SK-MEL-5 (cell line): ENCODE measurements at places on chromosomes 2 and 18.

DNA sequence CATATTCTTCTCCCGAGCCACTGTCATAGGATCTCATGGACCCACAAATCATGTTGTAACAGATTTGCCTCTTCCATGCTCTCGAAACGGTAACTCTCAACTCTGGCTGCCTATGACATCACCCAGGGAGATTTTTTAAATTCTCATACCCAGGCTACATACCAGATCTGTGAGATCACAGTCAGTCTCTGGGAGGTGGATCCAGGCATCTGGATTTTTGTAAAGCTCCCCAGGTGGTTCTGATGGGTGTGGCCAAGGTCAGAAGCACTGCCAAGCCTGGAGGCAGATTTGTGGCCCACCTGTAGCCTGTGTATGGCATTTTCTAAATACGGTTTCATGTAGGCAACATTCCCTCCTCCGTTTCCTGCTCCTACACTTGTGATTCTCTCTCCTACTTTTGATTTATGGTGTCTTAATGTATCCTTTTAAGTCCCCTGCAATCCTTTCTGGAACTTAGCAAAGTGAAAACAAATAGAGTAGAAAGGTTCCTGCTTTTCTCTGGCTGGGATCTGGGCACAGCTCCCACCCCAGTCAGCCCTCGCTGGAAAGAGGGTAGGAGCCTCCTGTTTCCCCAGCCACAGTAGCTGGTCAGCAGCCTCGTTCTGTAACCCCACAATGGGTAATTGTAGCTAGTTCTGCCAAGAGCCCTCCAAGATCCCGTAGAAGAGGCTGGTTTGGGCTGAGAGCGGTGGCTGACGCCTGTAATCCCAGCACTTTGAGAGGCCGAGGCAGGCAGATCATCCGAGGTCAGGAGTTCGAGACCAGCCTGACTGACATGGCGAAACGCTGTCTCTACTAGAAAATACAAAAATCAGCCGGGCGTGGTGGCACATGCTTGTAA, 96.2 kb downstream of the KLHL29 start:
- no peak for DNase-seq

- no peak for DNase-seq
These were observed 59.2 kb upstream of the PPP1CB start for GRCh38 chr2:28692411-28692810.

GRCh38 chr2:178275600-178275999, 81.3 kb downstream of the OSBPL6 start:
- DNase-seq = no peak

DNA sequence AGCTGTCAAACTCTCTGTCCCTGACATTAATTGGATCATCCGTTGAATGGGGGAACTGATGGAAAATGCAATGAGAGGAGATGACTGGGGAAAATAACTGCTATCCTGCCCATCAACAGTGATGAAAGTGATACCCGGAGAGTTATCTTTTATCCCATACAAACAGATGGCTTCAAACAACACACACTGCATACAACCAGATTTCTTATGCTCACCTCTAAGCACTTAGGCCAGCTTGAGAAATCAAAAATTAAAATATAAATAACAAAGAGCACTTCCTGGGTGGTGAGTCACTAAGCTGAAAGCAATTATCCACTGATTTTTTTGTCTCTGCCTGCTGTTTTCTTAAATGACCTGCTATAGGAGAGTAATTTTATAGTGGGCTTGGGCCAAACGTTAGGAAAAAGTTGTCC, 237.6 kb upstream of the RGPD4 start:
- no peak for DNase-seq

GRCh38 chr18:43531438-43531837, 254.1 kb upstream of the SYT4 start:
- no peak for DNase-seq

DNA sequence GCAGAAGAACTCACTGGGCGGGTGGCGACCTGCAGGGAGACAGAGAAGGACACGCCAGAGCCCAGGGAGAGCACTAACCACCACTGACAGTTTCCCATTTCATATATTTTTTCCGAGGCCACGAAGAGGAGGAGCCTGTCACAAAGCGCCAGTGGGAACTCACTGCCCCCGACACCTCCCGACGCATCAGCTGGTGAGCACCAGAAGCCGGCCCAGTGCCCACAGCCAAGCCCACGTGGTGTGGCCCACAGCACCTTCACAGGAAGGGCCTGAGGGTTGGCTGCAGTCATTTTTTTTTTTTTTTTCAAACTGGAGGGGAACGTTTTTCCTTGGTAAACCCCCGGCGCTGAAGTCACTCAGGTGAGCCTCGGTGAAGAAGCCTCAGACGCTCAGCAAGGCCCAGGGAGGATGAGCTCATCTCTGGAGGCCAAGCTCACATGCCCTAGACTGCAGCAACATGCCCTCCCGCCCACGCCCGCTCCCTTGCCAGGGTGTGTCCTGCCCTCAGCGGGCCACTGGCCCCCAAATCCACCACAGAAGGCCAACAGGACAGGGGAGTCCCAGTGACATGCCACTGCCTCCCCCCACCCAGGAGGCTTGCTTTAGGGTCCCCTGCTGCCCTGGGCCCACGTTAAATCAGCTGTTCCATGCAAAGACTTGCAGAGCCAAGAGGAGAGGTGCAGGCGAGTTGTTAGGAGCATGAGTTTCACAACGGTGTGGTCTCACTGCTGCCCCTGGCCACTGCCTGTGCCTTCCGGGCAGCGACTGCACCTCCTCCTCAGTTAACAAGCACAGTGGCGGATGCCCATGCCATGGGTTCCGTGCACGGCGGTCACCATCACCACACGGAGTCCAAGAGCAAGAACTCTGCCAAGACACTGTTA, 68.1 kb downstream of the PARD6G start:
- no peak for DNase-seq

DNA sequence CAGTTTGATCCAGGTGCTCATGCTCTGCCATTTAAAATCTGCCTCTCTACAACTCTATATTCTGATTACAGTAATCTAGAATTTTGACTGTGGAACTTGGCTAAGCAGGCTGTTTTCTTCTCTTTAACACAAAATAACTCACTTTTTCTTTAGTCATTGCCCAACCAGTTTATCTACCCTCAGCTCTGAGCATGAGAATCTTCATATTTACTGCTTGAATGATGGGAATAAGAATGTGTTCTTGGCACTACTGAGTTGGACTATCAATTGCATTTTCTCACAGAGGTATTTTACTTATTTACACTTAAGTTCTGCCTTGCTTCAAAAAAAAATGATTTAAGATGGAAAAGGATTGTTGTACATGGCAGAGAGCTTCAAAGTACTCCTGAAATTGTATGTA, 301.1 kb downstream of the CCDC85A start:
- DNase-seq = no peak

GRCh38 chr2:32894119-32894728, 52.5 kb upstream of the LTBP1 start:
- DNase-seq = no peak

DNA sequence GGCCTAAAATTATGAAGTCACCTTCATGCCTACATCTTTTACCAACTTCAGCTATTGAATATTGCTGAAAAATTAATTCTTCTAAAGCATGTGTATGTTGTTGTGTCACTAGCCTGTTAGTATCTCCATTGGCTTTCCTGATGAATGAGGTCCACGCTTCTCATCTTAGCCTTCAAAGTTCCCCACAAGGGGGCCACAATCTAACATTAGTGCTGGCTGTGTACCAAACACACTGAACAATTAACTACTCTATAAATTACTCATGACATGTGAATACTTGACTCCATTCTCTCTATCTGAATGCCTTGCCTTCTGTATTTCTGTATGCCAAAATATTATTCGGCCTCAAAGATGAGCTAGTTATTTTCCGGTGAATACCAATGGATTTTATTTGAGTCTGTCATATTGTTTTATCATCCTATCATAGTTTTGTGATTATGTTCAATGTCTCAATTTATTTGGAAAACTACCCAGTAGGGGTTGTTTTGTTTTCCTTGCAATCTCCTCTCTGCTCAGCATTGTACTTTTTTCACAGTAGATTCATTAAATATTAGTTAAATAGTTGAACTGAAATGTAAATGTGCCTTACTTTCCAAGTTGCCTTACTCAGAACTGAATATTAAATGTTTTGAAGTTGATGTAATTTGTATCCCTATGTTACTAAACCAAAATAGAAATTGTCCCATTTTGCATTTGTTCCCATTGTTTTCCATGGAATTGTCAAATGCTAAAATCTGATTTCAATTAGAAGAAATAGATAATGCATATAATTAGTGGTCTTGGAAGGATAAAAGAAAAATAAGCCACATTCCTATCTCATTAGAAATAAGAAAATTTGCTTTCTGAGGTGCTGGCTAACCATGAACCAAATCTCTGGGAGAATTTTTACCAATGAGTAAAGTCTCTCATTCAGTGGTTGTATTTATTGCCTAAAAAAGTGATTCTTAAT, 208.4 kb upstream of the COL3A1 start:
- peak; percentile 70 for DNase-seq

DNA sequence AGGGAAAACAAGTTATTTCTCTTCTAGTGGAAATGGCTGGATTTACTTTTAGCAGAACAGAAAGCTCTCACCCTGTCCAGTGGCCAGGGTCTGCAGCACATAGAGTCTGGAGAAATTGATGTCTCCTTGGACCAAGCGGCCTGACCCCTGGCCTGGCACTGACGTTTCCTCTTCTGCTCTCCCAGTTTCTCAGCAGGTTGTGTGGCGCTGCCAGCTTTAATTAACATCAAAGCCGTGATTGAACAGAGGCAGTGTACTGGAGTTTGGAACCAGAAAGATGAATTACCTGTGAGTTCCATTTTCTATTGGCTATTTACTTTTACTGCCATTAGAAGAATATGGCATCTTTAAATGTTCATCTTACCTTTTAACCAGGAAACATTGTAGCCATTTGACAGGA, 20.9 kb downstream of the CD8A start:
- DNase-seq = no peak

DNA sequence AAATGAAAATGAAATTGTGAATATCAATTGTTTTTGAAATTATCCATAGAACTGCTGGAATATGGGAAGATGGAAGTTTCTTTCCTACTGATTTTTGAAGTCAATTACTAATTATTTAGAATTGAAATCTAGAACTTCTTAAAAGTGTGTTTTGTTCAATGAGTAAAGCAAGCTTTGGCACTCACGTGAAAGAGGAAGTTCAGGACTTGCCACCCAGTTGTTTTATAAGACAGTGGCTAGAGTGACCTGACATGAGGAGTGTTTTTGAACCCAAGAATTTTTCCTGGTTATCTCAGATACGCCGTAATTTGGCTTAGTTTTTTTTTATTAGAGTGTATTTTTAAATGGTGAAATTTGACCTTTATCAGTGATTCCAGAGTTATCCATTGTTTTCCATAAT, 3.5 kb downstream of the MXD1 start:
- DNase-seq = no peak

- no peak for DNase-seq
These were observed 229.9 kb upstream of the DTNA start for GRCh38 chr18:34480162-34480700.

DNA sequence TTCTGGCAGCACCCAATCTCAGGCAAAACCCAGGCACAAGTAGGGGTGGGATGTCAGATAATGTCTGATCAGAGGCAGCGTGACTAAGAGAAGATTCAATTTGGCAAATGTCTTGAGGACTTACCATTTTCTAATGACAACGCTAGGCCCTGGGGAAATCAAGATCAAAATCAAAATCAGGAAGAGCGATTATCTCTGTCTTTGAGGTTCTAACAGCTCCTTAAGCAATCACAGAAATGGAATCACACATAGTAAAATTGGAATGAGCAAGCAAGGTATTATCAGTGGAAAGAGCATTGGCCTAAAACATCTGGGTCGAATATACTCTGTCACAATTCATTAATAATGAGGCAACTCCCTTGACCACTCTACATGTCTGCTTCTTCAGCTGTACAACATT, 8.6 kb upstream of the SERPINB2 start:
- DNase-seq = no peak

GRCh38 chr2:238158509-238159070, at the start of gene ERFE:
ERFE (plus strand) TSS chr2:238158970; CDS start chr2:238159008, 38 bp downstream.
- DNase-seq = peak; percentile 53

GRCh38 chr2:226117510-226118065, 682.0 kb downstream of the IRS1 start:
- DNase-seq = peak; percentile 5

- no peak for DNase-seq
These were observed 29.9 kb upstream of the RMDN2 start for GRCh38 chr2:37895140-37895539.

DNA sequence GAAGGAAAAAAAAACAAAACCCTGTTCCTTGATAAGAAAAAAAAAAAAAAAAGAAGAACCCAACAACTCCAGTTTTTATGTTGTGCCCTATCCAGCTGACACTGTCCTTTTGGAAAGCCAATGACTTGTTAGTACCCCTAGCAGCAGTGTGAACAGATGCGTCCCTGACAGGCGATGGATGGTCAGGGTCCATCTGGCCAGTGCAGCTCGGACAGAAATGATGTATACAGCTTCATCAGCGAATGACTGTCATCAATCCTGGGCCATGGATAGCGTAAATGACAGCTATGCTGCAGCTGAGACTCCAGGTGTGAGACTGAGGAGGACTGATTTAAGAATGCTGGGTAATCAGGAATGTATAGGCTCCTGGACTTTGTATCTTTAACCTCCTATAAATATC, 318.8 kb upstream of the FIGN start:
- no peak for DNase-seq

- DNase-seq = no peak
These were observed 67.1 kb downstream of the DYNC1I2 start for GRCh38 chr2:171754254-171754939.
